Left ventricle myocardium inferior (tissue), 1 donor: ENCODE measurements at places on chromosomes 11 and 22. TPM values are rescaled to one million over a fixed set of nuclear protein-coding genes. Genes with fewer than 3 reads are reported as not detected.

- H3K36me3 ChIP-seq: no peaks in the 10 kb centered on the region
- H3K4me1 ChIP-seq: no peaks in the 10 kb centered on the region
- H3K27ac ChIP-seq: no peak overlapping the region
- no peaks in the 10 kb centered on the region for H3K27me3 ChIP-seq
- no peak overlapping the region for H3K4me3 ChIP-seq
Observed at GRCh38 chr11:108817976-108818375, 153.1 kb downstream of the DDX10 start.

DNA sequence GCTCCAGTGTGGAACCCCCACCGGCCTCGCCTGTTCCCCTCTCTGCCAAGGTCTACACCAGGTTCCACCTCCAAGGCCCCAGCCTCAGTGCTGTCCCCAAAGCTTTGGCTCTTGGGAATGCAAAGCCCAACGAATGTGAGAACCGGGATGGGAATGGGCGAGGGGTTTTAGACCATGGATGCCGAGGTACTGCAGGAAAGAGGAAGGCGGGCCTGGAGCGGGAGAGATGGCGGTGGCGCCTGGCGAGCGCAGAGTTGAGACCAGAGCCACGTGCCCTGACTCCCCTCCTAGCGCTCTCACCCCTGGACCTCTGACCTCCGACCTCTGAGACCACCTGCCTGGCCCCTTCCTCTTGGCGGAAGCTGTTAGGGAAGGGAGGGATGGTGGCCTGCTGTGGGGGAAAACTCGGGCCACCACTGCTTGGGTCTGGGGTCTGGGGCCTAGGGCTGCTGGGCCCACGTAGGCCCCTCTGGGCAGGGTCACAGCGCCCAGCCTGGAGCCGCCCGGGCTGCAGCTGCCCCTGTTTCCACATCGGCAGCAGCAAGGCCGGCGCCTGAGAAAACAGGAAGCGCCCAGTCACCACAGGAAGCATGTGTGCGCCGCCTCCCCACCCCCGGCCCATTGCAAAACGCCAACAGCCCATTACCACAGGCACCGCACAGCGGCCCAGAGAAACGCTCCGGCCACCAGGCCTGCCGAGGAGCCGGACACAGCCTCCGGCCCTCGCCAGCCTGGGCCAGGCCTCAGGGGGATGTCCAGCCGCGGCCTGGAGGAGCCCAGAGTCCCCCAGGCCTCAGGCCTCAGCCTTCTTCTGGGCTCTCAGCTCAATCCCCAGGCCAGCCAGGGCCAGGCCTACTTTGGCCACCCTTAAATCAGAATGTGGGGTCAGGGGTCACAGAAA, 13.8 kb upstream of the SLC39A13 start:
- peak overlapping the region; percentile 87 for H3K27ac ChIP-seq
- H3K4me3 ChIP-seq: peak overlapping the region; percentile 28
- H3K36me3 ChIP-seq: no peaks in the 10 kb centered on the region
- H3K27me3 ChIP-seq: no peaks in the 10 kb centered on the region
- H3K4me1 ChIP-seq: peaks cover 26% of the 10 kb centered on the region
- DNase-seq: peak; percentile 70

DNA sequence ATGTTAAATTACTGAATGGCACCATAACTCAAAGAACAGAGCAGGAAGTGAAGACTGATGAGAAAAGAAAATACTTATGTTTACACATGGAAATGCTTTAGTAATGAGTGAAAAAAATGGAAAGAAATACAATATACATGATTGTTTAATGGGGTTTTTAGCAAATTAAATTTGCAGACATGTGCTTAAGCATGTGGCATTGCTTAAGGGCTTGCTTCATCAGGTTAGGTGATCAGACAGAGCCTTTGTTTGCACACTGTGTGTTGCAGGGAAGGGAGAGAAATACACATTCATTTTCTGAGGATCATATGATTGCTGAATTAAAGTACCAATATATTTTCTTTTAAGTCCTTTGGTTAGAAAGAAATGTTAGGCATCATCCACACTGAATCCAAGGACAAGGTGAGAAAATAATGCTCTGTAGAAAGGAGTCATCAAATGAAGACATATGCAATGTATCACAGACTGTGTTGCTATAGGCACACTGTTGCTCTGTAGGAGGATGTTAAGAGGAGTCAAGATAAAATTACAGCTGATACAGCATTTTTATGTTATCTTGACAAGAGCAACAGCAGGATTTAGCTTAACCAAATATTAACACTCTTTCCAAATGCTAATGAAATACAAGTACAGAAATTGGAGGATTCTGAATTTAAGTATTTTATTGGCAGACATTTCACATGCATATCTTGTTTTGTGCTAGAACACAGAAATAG, 23.4 kb upstream of the ARHGAP20 start:
- DNase-seq: no peak
- no peaks in the 10 kb centered on the region for H3K36me3 ChIP-seq
- H3K27me3 ChIP-seq: peaks cover 9% of the 10 kb centered on the region
- no peak overlapping the region for H3K27ac ChIP-seq
- no peaks in the 10 kb centered on the region for H3K4me1 ChIP-seq
- no peak overlapping the region for H3K4me3 ChIP-seq

- peak overlapping the region; percentile 67 for H3K27ac ChIP-seq
- DNase-seq: no peak
- H3K36me3 ChIP-seq: peaks cover 9% of the 10 kb centered on the region
Observed at GRCh38 chr11:114308689-114309089, 12.5 kb downstream of the NNMT start.

SCGB1A1 gene
- not detected for total RNA-seq

GRCh38 chr11:118379497-118379896, 20.1 kb downstream of the UBE4A start:
- peaks cover 96% of the 10 kb centered on the region for H3K36me3 ChIP-seq

- DNase-seq: no peak
- no peaks in the 10 kb centered on the region for H3K36me3 ChIP-seq
- H3K4me1 ChIP-seq: no peaks in the 10 kb centered on the region
- no peaks in the 10 kb centered on the region for H3K27me3 ChIP-seq
Observed at GRCh38 chr11:28466506-28466905, 358.3 kb downstream of the METTL15 start.

APOL3 gene
- total RNA-seq: 21.3 TPM

DNA sequence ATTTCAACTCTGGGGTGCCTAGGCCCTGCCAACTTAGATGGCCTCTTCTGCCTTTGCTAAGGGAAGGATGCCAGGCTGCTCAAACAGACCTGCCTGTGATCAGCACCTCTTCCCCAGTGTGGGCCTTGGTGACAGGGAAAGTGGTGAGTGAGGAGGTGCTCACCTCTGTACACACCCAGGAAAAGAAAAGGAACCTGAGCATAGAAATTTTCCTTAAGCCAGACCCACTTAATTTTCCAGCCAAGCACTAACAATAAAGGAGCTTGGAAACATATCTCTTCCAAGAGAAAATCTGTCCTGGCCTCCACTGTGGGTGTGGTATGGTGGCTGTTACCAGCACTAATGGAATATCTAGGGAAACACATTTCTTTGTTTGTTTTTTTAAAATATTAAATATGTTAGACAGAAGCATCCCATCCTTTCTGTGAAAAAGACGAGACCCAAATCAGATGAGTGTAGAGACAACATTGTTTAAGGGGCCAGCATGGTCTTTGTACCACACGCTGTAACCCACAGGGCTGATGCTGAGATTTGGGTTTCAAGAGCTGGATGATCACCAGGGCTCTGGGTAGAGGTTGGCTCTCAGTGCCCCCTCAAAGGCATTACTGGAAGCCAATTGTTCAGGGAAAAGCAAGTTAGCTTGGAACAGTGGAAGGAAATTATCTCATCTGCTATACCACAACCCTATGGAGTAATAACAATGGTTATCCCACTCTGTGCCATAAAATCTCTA, 472.2 kb downstream of the INSC start:
- no peaks in the 10 kb centered on the region for H3K27me3 ChIP-seq
- H3K4me3 ChIP-seq: no peak overlapping the region
- no peak for DNase-seq
- H3K27ac ChIP-seq: peak overlapping the region; percentile 60
- H3K36me3 ChIP-seq: no peaks in the 10 kb centered on the region

SAC3D1 gene
- 5.6 TPM for total RNA-seq

MFRP gene
- total RNA-seq: not detected

GRCh38 chr11:14636119-14636518, 7.5 kb upstream of the PDE3B start:
- H3K36me3 ChIP-seq: no peaks in the 10 kb centered on the region
- H3K4me1 ChIP-seq: no peaks in the 10 kb centered on the region
- H3K27me3 ChIP-seq: no peaks in the 10 kb centered on the region
- H3K4me3 ChIP-seq: no peak overlapping the region
